Stimulated activated CD8-positive, alpha-beta memory T cell treated with anti-CD3 and anti-CD28 coated beads, Interleukin-2, amount 100 ng/mL, for 1 hour (primary cell): ENCODE measurements at places on chromosomes 2 and 18.

GRCh38 chr2:27495840-27496356 is 741 bp upstream of the GCKR start:
- no peak for DNase-seq

- no peak for DNase-seq
Measured at GRCh38 chr2:169984145-169984544, 156.9 kb downstream of the UBR3 start.

DNA sequence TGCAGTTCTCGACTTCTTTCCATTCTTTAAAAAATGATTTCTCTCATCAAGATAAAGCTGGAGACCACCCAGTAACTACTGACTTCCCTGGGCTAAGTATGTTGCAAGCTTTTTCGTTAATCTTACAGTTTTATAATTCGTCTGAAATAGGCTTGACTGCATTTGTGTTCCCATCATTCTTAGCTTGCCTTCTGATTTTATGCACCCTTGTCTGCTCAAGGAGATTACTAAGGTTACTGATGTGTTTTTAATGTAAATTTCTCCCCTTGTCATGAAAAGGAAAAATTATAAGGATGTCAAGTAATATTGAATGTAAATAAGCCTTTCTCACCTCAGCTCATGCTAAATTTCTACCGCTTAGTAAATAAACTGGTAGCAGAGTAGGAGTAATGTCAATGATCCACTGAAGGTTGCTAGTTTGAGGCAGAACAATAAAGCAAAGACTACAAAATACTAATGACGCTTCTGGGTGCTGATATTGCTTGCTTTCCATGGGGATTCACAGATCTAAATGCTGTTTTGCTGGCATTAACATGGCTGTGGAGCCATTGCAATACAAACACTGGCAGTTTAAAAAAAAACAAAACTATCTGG is 91.9 kb upstream of the CDH20 start:
- no peak for DNase-seq

- no peak for DNase-seq
Measured at GRCh38 chr18:56799756-56800155, 148.6 kb downstream of the WDR7 start.

DNA sequence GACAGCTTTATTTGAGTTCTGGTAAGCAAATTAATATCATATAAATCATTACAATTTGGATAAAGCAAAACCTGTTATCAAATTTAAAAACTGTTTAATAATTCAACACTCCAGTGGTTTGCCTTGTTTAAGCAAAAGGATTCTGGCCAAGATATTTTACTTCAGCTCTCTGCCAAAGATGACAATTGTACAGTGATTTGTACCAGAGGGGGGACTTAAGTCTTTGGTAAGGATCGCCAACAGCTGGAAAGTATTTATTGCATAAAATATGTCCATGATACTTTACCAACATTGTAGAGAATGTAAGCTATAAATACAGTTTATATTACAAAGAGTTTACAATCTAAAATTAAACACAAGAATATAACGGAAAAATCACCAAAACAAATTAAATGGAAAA is 13.8 kb downstream of the PREPL start:
- DNase-seq = no peak

- DNase-seq = no peak
Measured at GRCh38 chr2:197216361-197216979, 94.1 kb downstream of the ANKRD44 start.

DNA sequence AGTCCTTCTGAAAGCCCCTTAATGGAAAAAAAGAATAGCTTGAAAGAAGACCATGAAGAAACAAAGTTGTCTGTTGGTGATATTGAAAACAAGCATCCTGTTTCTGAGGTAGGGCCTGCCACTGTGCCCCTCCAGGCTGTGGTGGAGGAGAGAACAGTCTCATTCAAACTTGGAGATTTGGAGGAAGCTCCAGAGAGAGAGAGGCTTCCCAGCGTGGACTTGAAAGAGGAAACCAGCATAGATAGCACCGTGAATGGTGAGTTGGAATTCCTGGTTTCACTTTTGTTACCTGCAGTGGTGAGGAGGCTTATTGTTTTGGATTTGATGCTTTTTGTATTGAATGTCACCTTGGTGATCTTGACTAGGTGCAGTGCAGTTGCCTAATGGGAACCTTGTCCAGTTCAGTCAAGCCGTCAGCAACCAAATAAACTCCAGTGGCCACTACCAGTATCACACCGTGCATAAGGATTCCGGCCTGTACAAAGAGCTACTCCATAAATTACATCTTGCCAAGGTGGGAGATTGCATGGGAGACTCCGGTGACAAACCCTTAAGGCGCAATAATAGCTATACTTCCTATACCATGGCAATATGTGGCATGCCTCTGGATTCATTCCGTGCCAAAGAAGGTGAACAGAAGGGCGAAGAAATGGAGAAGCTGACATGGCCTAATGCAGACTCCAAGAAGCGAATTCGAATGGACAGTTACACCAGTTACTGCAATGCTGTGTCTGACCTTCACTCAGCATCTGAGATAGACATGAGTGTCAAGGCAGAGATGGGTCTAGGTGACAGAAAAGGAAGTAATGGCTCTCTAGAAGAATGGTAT is 13.3 kb downstream of the SLC20A1 start:
- DNase-seq = no peak

GRCh38 chr2:236574424-236575145 is 5.0 kb downstream of the ACKR3 start:
- DNase-seq = no peak

- DNase-seq = no peak
Measured at GRCh38 chr2:24076849-24077534, 866 bp upstream of the SF3B6 start.

DNA sequence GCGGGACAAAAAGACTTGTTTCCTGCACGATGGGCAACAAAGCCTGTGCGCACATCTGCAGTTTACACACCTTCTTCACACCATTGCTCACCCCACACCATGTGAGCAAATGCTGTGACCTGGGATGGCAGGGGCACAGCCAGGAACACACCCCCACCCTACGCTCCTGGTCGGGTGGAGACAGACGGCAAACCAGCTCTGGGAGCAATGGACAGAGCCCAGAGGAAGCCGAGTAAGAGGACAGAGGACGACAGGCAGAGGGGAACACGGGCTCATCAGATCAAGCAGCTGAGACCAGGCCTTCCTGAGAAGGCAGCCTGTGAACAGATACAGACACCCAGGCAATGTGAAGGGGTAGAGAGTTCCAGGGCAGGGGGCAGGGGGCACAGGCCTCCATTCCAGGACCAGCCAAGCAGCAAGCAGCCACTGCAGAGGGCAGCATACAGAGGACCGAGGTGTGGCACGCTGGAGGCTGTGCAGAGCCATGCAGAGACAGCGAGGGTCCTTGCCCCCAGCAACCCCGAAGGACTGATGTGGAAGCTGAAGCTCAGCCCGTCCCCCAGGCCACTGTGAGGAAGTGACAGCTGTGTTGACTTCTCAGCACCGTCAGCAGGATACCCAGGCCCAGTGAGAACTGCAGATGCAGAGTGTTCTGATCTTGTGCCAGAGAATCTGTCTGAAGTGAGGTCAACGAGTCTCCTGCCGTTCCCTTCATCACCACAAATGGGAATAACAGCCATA is 46.2 kb downstream of the PARD6G start:
- DNase-seq = no peak

DNA sequence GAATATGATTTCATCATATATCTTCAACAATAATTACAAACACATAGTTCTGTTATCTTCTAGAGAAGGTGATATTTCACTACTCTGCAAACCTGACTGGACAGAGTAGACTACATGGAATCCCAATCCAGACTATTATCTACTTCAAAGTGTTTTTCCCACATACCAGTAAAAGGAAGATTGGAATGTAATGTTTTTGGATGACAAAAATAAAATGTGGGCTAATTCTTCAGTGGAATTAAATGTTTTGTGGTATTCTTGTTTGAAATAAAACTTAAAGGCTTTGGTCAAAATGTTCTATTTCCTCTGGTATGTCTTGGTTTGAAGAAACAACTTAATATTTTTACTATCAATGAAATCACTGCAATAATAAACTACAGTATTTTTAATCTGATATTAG is 22.1 kb downstream of the COL5A2 start:
- DNase-seq = no peak

GRCh38 chr2:85215081-85215447 is 81.9 kb downstream of the TCF7L1 start:
- DNase-seq = no peak

DNA sequence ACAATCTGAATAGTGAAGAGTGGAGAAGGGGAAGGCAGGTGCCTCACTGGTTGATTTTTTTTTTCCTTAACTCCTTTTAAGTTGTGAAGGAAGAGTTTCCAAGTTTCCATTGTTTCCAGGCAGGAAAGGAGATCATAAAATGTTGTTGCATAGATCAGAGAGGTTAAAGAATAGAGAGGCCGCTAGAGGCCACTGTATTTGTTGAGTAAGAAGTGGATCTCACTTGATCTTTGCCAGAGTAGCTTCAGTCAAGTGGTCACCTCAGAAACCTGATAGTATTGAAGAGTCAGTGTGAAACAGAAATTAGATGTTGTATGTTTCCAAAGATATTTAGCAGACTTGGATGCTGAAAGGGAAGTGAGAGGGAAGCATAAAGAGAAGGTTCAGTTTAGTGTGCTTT is 17.6 kb downstream of the CTNNA2 start:
- no peak for DNase-seq

- DNase-seq = no peak
Measured at GRCh38 chr2:53442783-53443182, 324.8 kb upstream of the CHAC2 start.

DNA sequence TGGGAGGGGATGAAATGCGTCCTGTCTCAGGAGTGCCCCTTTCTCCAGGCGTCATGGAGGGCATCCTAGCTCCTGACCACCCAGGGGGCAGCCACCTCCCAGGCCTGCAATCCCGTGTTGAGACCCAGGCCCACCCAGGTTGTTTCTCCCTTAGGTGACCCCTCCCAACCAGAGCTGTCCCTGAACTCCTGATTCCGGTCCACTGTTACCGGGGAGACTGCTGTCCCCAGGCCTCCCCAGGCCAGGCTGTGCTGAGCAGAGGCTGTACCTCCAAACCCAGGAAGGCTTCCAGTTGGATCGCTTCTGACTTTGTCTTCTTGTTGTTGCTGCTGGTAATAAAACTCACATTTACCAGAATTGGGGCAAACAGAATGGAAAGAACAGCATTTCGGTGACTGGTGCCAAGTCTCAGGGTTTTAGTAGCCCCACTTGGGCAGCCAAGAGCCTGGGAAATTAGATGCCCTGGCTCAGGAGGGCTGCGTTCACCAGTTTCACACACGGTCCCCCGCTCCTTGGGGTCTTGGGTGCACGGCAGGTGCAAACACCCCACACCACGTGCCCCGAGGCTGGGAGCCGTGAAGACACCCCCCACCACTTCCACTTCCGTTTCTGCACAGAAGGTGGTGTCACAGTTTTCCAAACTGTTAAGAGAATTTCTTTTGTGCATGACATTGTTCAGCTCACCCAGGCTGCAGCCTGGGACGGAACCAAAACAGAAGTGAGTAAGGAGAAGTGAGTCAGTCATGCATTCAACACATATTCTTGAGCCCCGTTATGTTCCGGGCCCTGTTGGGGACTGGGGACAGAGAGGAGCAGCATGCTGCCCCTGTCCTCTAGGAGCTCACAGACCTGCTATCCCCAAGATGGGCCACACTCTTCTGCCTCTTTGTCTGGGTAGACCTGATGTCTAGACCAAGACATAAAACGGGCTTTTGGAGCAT is 29.4 kb downstream of the ITM2C start:
- no peak for DNase-seq

DNA sequence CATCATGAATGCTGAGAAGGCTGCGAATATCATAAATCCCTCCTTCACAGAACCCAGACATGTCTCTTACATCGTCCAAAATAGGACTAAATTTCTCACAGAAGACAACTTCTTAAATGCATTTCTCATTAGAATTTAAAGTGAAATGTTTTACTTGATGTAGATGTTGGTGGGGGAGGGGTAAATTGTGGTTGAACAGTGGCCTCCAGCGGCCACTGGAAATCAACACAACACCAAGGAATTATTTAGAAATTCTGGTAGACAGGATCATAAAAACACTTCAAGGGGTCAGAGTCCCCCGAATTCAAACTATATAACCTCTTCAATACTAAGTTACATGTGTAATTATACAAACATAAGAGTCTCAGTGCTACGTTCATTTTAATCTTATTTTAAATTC is 135.9 kb downstream of the ABCA12 start:
- no peak for DNase-seq

DNA sequence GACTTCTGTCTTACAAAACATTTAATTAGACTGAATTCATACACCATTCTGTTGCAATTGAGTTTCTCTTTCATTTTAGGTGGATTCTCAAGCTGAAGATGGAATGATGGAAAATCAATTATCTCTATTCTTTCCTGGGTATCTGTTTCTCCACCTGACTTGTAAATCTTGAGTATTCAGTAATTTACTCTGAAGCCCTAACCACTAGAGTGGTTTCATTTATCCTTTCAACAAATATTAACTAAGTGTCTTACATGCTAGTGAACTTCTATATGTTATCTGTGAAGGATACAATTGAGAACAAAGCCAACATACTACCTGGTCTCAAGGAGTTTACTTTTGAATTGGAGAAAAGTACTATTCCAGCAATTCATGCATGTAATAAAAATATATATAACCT is 94.1 kb upstream of the ZNF804A start:
- no peak for DNase-seq

GRCh38 chr2:27996156-27996922 is 105.8 kb downstream of the BABAM2 start:
- no peak for DNase-seq

- DNase-seq = no peak
Measured at GRCh38 chr2:67400560-67401485, 3.7 kb downstream of the ETAA1 start.

DNA sequence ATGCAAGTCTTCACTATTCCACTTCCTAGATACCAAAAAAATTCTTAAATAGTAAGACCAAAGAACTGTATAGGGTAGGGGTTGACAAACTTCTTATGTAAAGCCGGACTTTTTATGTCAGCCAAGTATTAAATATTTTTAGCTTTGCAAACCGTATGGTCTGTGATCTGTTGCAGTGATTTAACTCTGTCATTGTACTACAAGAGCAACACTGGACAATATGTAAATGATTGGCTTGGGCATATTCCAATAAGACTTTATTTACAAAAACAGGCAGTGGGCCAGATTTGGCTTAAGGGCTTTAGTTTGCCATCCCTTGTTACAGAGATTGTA is 48.0 kb downstream of the MGAT5 start:
- no peak for DNase-seq

GRCh38 chr2:102880731-102881130 is 118.9 kb downstream of the TMEM182 start:
- DNase-seq = no peak

- no peak for DNase-seq
Measured at GRCh38 chr2:172955587-172955986, 120.1 kb upstream of the MAP3K20 start.

DNA sequence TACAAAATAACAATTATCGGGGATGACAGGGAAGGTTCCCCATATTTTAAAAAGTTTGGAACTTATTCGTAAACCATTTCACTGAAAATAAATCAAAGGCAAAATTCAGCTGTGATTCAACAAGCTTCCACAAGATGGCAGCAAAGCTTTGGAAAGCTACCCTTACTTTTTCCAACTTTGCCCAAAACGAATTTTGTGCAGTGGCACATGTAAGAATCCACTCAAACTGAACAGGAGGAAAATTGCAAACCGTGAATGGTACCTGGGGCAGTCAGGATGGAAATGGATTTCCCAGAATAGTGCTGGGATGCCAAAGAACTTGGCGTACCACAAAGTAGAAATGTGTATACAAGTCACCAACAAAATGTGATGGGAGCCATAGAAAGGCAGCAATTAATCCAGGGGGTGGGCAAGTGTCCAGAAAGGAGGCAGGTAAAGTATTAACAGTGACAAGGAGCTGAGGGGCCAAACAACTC is 10.7 kb downstream of the RPL31 start:
- no peak for DNase-seq

GRCh38 chr2:103743195-103743594 is 981.4 kb downstream of the TMEM182 start:
- no peak for DNase-seq

- no peak for DNase-seq
Measured at GRCh38 chr18:41587976-41588375, 367.1 kb upstream of the PIK3C3 start.
